Occipital lobe (tissue), 3 donors: ENCODE measurements at places on chromosomes 7 and 10.

DNA sequence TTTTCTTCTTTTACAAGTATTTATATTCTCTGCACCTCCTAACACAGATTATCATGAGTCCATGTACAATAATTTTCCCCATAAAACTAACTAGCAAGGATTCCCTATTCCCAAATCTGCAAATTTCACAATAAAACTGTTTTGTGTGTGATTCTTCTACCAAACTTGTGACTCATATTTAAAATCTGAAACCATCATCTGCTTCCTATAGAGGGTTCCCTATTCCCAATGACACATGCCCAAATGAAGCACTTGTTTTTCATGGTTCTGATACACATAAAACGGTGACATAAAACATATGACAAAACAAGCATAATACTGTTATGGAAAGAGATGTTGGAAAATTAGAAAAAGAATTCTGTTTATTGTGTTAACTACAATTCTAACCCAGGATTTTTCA is 657.6 kb downstream of the PARD3 start:
- DNase-seq: no peak

- DNase-seq: no peak
Observed at GRCh38 chr7:87083865-87084519, 24.5 kb upstream of the ELAPOR2 start.

GRCh38 chr10:14476641-14477407 is 146.1 kb upstream of the FRMD4A start:
- DNase-seq: no peak

DNA sequence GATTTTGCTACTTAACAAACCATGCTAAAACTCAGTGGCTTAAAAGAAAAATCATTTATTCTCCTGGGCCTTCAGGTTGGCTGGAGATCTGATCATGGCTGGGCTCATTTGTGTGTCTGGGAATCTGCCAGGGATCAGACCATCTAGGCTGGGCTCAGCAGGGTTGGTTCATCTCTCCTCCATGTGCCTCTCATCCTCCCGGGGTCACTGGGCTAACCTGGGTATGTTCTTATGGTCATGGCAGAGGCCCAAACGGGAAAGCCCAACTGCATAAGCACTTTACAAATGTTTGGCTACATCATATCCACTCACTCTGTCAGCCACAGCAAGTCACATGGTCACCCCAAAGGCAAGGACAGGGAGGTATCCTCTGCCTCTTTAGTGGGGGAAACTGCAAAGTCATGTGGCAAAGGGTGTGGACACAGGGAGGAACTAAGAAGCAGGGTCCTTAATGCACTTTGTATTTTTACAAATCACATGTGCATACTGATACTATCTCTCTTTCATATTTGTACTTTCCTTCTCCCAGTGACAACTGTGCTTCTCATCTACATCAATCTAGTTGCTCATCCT is 231.4 kb downstream of the BUB3 start:
- DNase-seq: no peak

DNA sequence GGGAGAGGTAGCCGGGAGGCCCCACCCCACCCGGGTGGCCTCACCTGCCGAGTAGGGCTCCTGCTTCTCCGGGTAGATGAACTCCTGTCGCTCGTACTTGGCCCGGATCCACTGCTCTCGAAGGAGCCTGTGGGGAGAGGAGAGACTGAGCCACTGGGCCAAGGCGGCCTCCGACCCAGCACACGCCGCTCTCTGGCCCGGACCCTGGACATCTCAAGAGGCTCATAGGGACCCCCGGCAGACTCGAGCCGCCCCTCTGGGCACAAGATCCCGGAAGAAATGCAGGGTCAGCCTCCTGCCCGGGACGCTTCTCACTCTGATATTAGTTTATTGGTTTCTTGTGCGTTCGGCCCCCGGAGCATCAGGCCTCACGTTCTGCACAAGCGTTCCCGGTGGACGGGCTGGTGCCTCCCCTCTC is 34.5 kb downstream of the ADAP1 start:
- no peak for DNase-seq

- DNase-seq: no peak
Observed at GRCh38 chr7:111638078-111638477, 75.8 kb upstream of the IMMP2L start.

DNA sequence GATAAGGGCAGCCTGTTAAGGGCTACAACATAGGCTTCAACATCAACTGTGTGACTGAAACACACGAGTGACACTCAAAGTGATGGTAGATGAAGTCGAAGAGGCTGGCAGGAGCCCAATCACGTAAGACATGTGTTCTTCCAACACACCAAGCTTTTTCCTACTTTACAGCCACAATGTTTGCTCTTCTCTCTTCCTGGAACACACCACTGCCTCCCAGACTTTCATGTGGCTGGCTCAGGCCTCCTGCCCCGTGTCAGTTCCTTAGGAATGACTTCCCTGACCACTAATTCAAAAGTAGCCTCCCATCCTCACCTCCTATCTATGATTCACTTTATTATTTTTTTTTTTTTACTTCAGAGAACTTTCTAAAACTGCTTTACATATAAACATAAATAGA is 209.2 kb downstream of the GPAM start:
- no peak for DNase-seq

GRCh38 chr7:21480693-21481403 is 53.0 kb downstream of the SP4 start:
- DNase-seq: no peak

GRCh38 chr7:45690762-45691150 is 116.6 kb downstream of the ADCY1 start:
- DNase-seq: no peak

DNA sequence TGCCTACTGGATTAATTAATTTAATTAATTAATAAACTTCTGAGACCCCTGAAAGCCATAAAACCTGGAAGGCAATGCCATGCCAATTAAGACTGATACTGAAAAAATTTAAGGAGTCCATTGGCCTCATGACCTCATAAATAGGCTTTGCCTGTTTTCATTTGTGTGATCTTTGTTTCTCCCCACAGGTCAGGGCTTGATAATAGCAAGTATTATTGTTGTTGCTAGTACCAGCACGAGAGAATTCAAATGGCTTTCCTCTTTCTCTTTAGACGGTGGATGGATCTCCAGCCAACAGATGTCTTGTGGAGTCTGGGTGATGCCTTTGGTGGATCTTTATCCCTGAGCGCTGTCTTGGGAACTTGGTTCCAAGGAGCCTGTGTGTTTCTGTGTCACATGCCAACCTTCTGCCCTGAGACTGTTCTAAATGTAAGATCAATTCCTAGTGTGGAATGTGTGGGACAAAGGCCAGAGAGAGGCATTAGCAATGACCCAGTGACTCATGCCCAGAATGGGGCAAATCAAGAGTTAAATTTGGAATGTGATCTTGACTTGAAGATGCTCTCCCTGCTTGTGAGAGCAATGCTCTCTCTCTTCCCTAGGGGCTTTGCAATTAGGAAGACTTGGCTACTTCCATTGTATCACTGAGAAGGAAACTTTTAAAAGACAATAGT is 17.7 kb downstream of the ACSM6 start:
- DNase-seq: no peak

- DNase-seq: no peak
Observed at GRCh38 chr10:77622889-77623291, 14.7 kb downstream of the KCNMA1 start.

GRCh38 chr10:6813856-6814255 is 233.8 kb upstream of the PRKCQ start:
- no peak for DNase-seq

DNA sequence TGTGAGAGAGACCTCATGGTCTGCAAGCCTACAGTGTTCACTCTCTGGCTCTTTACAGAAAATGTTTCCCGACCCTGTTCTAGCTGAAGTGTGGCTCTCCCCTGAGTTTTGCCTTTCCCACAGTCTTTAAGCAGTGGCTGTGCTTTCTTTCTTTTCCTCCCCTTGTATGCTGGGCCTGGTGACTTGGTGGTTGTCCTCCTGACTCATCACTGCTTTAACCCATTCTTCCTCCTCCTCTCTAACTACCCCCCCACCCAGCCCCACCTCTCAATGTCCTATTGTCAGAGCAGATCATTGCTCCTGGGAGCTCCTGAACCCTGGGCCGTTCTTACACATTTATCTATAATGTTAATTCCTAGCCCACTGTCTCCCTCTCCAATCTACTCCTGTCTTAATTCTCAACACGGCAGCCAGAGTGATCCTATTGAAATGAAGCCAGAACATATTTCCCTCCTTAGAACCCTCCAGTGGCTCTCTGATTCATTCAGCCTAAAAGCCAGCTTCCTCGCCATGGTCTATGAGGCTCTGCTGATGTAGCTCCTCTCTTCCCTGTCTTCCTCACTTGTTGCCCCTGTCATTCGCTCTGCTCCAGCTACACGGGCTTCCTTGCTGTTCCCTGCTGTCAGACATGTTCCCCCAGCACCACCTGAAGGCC is 55.0 kb downstream of the DENND11 start:
- DNase-seq: no peak

GRCh38 chr10:76149602-76150138 is 718.2 kb downstream of the LRMDA start:
- no peak for DNase-seq

DNA sequence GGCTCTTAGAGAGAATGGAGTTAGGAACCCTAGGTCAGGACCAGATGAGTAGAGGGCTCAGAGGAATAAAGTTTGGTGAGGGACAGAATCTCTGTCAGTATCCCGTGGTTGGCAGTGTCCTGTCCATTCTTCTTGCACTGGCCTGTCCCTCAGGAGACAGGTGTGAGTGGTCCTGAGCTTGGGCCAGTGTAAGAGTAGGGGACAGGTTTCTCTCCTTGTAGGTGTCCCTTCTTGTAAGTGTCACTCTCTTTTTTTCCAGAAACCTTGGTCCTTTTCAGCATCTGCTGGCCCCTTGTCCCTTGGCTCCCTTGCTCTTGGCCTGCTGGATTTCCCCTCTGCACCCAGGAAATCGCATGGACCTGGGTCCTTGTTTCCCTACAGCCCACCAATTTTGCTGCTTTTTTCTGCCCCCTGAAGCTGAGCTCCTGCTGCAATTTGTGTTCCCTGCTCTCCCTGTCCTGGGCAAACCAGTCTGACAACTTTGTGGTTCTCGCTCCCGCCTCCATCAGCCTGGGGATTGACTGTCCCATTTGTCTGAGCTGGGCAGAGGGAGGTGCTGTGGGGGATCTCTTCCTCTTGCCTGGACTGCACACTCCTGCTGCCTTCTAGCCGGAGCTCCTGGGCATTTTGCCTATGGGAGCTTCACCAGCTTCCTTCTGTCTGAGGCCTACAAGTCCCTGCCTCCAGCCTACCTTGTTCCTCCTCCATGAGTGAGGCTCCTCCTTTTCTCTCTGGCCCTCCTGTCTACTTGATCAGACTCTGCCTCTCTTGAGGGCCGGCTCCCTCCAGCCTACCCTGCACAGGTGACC is 6.5 kb downstream of the TSPAN14 start:
- DNase-seq: peak; percentile 73

DNA sequence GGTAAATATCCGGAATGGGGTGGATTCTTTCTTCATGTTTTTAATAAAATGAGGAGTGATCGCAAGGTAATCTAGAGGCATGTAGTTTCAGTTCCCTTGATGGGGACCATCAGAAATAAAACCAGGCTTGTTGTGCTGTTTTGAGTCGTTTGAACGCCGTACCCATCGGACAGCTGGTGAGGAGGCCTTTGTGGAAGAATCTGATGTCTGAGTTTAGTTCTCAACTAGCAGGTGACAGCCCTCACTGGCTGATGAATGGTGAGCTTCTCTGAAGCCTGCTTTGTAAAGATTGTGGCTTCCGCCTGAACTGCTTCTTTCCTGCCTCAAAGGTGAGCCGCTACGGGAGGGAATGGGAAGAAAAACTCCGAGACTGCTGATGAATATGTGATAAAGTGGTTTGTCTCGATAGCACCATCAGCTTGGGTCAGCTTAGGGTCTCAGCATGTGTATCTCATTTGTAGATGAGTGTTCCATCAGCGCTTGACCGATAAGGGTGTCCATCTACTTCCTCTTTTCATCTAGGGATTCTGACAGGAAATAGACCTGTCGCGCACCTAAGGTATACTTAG is 977 bp downstream of the TMEM248 start:
- no peak for DNase-seq

DNA sequence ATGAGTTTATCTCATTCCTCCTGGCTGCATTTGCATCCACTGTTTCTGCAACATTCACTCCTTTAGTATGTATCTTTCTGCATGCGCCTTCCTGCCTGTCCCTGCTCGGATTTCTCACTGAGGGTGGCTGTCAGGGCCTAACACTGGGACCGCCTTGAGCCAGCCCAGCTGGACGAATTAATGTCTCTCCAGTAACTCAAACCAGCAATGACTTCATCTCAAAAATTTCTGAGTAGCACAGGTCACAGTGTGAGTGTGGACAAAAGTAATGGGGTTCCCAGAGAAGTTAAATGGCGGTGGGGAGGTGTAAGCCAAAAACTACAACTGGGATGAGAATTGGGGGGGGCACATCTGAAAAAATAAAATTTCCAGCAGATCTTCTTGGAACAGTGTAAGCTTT is 444.0 kb upstream of the MGMT start:
- no peak for DNase-seq

- DNase-seq: no peak
Observed at GRCh38 chr10:118243907-118244306, 98.2 kb downstream of the FAM204A start.

DNA sequence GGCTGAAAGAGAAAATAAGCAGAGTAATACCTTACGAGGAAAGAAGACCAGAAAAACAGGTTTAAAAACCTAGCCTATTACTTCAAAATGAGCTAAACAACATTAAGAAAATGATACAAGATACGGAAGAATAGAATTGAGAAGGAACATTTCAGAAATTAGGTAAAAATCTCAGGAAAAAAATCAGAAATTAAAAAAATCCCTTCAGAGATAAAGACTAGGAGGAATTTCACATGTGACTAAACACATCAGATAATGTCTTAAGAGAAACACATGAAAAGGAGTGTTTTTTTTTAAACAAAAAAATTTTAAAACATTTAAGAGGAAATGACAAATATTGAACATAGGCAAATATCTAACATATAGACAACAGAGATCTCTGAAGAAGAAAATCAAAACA is 33.3 kb downstream of the TNPO3 start:
- DNase-seq: no peak

DNA sequence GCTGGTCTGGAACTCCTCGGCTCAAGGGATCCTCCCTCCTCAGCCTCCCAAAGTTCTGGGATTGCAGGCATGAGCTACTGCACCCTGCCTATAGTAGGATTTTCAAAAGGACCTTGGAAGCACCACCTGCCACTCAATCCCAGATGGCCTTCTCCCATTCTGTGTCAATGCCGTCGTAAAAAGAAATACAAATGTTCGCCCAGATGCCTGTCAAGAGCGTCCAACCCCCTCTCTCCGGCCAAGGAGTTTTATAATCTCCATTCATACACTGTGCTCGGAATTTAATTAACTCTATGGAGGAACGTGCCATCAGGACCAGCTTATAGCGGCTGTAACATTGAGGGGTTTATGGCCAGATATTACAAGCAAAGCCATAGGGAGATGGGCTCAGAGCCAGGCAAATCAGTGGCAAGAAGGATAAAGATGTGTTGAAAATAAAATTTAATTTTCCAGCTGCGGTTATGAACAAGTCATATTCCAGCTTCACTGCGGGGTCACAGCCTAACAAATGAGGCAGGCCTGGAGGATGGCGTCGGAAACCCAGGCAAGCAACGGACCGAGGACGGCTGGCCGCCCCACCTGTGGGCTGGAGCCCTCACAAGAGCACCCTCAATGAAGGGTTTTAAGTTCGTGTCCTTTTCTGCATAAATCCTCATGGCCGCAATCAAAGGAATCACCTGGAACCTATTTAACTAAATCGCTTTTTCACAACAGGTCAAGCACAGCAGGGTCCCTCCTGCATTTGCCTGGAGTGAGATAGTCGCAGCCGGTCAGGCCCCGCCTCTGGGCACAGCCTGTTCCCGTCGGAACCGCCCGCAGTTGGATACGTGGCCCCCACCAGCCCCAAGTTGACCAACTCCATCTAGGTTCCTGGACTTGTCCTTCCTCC is 374.5 kb upstream of the FOXK1 start:
- no peak for DNase-seq

- DNase-seq: no peak
Observed at GRCh38 chr10:8130973-8131911, 76.8 kb downstream of the GATA3 start.
